Cerebellar nuclear complex (tissue), 1 donor: ENCODE measurements at places on chromosomes 13 and 19.

DNA sequence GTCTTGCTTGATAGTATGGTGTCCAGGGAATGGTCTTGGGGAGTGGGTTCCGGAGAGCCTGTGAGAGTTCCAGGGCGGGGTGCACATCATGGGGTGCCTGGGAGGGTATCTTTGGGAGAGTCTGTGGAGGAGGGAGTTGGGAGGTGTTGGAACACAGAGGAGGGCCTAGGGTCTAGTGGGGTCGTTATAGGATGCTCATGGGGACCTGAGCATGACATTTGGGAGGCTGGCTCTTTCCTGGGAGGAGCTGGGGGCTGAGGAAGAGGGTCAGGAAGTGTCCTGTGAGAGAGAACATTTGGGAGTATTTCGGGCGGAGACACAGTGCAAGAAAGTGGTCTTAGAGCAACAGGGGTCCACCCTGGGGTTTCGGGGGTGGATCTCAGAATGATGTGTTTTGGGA is 2.7 kb downstream of the ACTL9 start:
- DNase-seq = no peak

DNA sequence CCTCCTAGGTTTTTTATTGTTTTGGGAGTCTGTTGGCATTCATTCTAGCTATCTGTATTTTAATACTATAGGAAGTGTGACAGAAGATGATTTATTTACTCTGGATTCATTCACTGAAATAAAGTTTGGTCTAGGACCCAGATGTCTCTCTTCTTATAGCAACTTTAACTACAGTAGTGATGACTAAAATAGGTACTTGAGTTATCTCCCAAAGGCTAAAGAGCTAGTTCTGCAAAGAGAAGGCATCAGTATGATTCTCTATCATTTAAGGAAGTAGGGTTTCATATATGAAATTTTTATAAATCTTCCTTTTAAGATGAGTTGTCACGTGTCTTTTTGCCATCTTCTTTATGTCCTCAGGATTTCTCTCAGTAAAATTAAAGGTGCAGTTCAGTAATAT is 507.4 kb downstream of the KCTD12 start:
- DNase-seq = no peak

DNA sequence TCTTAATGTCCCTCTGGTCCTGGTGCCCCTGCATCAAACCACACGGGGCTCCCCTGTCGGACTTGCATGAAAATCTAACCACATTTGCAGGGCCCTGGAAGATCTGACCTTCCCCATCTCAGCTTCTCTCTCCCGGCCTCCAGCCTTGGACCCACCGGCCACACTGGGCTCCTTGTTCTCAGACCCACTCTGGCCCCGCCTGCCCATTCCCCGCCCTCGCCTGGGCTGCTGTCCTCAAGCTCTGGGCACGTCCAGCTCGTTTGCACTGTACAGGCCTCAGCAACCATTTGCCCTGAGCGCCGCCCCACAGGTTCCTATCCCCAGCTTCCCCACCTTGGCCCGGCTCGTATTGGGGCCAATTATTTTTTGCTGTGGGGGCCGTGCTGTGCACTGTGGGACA is 10.5 kb downstream of the MYO9B start:
- DNase-seq = no peak

- DNase-seq = no peak
Observed at GRCh38 chr13:37345391-37345790, 239.9 kb upstream of the CSNK1A1L start.

GRCh38 chr13:103941506-103942140 is 875.4 kb upstream of the SLC10A2 start:
- DNase-seq = no peak

DNA sequence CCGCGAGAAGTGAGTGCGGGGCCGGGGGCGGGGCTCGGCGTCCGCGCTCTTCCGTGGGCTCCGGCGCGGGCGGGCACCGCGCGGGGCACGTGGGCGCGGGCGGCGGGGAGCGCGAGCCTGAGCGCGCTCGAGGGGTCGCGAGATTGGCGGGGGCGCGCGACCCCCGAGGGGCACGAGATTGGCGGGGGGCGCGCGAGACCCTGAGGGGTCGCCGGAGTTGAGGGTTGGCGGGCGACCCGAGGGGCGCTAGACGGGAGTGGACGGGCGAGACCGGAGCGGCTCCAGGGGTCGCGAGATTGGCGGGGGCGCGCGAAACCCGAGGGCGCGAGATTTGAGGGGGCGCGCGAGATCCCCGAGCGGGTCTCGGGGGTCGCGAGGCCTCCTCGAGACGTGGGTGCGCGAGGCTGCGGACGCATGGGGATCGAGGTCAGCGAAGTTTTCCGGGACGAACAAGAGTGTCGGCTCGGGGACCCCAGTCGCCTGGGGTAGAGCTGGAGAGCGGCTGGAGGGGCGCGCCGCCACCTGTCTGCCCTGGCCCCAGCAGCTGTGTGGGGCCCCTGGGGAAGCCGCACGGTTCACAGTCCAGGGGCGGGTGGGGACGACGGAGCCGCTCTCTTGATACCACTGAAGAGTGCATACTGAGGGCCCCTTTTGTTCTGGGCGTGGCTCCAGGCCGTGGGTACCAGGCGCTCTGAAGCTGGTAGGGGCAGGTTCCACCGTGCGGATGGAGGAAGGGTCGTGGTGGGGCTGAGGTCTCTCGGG is 682 bp downstream of the SSBP4 start:
- no peak for DNase-seq

- no peak for DNase-seq
Observed at GRCh38 chr13:32845952-32846950, 170.0 kb upstream of the KL start.

- no peak for DNase-seq
Observed at GRCh38 chr13:112854321-112854720, 114.7 kb upstream of the MCF2L start.

DNA sequence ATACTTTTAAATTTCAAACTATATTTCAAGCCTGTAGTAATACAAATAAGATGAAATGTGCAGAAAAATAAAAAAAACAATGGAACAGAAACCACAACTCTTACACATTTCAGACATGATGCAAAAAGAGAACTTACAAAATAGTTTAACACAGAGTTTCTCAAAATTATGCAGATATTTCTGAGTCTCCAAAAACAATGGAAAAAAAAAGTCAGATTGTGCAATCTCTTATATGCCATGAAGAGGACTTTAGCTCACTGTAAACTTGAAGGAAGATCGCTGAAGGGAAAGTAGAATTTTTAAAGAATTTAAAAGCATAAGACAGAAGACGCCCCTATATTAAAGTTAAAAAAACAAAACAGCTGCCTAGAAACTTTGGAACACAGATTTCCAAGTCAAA is 20.4 kb downstream of the ZNF708 start:
- no peak for DNase-seq

GRCh38 chr13:32859707-32860292 is 156.4 kb upstream of the KL start:
- DNase-seq = no peak

GRCh38 chr19:46710687-46711086 is 6.2 kb downstream of the PRKD2 start:
- DNase-seq = no peak
